Renal pelvis (tissue), 12 donors: ENCODE measurements at places on chromosomes 5 and 9. TPM values are rescaled to one million over a fixed set of nuclear protein-coding genes. Genes with fewer than 3 reads are reported as not detected.

DNA sequence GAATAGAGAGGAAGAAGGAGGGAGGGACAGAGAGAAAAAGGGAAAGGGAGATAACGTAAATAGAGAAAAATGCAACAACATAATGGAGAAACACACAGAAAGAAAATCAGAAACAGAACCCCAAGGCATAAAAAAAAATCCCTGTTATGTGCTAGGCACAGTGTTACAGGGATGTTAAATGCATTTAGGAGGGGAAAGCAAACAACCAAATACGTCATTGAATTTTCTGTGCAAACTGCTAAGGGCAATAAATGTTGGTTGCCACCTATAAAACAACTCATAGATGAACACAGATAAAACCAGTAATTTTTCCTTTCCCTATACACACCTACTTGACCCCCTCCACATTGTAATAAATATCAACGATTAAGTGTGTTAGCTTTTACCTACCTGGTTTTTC is 51.3 kb upstream of the ASTN2 start:
- no peak for DNase-seq

DNA sequence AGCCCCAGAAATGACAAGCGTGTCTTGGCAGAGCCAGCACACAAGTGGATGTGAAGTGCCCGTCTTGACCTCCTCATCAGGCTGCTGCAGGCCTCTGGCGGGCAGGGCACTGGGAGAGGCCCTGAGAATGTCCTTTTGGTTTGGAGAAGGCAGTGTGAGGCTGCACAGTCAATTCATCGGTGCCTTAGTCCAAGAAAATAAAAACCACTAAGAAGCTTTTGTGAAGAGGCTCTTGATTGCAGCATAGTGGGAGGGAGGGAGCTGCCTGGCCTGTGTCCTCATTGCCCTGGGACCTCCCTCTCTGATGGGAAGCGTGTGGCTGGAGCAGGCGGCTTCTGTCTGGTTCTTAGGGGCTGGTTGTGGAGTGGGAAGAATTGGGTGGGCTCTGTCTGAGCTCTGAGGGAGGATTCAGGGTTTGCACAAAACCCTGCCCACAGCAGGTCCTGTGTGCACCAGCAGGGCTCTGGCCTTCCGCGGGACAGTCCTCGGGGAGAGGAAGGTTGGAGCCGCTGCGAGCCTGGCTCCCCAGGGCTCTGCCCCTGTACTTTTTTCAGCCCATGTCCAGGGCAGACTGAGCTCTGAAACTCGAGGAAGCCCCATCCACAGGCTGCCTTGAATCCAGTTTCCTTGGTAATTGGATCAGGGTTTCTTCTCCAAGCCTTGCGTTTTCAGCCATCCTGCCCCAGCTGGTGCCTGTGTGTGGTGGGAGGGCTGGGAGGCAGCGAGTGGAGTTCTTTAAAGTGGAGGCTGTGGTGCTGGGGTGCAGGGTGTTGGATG is 1.1 kb downstream of the HRCT1 start:
- no peak for DNase-seq

- DNase-seq: no peak
Measured at GRCh38 chr5:129930221-129930620, 26.0 kb downstream of the CHSY3 start.

DNA sequence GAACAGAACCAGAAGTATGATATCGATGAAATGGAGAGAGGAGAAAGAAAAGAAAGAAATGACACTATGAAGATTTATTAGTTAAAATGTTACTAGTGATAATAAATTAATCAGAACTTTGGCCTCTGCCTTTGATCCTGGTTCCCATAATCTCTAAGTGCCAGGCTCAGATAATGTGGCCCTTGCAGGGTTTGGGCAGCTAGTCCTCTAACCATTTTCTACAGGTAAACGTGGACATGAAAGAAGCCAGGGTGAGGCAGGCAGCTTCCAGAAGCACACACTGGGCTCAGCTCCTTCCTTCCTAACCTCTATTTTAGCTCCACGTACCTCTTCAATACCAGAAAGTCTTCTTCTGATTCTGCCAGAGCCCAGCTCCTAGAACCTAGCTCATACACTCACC is 30.6 kb downstream of the SYK start:
- no peak for DNase-seq

DNA sequence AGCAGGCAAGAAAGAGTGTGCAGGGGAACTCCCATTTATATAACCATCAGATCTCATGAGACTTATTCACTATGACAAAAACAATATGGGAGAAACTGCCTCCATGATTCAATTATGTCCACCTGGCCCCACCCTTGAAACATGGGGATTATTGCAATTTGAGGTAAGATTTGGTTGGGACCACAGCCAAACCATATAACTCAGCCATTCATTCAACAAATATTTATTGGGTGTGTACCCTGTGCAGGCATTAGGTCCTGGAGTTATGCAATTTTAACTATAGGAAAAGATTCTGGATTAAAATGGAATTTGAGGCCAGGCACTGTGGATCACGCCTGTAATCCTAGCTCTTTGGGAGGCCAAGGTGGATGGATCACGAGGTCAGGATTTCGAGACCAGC is 124.2 kb upstream of the GAS1 start:
- DNase-seq: no peak

DNA sequence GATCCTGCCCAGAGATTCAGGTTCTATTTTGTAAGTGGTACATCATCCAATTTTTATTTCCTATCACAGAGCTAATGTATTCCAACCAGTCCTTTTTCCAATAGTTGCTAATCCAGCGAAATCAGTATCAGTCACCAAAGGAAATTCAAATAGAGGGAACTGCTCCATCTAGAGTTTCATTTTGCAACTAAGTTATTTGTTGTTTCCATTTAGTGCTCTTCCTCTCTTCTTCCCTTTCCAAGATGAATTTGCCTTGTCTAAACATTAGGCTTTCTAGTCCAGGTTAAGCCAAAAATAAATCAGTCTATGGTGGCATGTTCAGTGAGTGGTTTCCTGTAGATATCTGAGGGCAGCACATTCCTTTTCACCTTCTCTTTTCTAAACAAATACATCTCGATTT is 79.8 kb upstream of the SPATA31D4 start:
- peak; percentile 48 for DNase-seq

GRCh38 chr9:76642701-76643209 is 121.5 kb upstream of the PCA3 start:
- DNase-seq: no peak

- DNase-seq: no peak
Measured at GRCh38 chr5:158406884-158407823, 548.2 kb upstream of the CLINT1 start.

- no peak for DNase-seq
Measured at GRCh38 chr5:148343046-148343407, 7.7 kb downstream of the SPINK9 start.

PCDHAC1 gene
- polyA plus RNA-seq: 0.06 TPM

RFX3 gene
- polyA plus RNA-seq: 21.3 TPM

RAB24 gene
- 30.0 TPM for polyA plus RNA-seq

BARHL1 gene
- not detected for polyA plus RNA-seq

OLFM1 gene
- polyA plus RNA-seq: 4.7 TPM

PLAA gene
- 40.5 TPM for polyA plus RNA-seq
